ENCODE measurements at places on chromosomes 11 and 22. TPM values are rescaled to one million over a fixed set of nuclear protein-coding genes. Genes with fewer than 3 reads are reported as not detected.

Gene OR52H1
- total RNA-seq: not detected

Gene MB
- not detected for total RNA-seq

Gene KCNQ1
- 10.9 TPM for total RNA-seq

GRCh38 chr11:78831571-78831970, 256.9 kb upstream of the NARS2 start:
- no peaks in the 10 kb centered on the region for H3K36me3 ChIP-seq
- no peak overlapping the region for H3K27ac ChIP-seq
- H3K27me3 ChIP-seq: no peaks in the 10 kb centered on the region
- DNase-seq: no peak
- no peak overlapping the region for H3K4me3 ChIP-seq
- no peaks in the 10 kb centered on the region for H3K4me1 ChIP-seq

DNA sequence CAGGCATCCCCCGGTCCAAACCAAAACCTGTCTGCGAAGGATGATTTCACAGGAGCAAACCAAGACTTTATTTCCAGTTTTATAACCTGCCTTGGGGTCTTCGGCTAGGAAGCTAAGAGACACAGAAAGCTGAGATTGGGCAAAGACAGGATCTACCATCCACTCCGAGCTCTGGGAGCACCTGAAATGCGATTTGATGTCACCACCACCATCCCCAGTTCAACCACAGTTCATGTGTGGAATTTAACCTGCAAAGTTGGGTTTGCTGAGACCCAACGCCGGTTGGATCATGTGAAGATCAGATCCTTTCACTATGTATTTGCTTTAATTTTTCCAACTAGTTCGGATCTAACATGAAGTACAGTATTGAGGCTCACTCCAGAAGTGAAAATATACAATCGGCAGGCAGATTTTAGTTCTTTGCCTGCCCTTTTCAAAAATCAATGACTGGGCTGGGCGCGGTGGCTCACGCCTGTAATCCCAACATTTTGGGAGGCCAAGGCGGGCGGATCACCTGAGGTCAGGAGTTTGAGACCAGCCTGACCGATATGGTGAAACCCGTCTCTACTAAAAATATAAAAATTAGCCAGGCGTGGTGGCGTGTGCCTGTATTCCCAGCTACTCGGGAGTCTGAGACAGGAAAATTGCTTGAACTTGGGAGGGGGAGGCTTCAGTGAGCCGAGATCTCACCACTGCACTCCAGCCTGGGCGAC, 1.4 kb upstream of the C11orf24 start:
- H3K4me1 ChIP-seq: peaks cover 30% of the 10 kb centered on the region
- H3K27ac ChIP-seq: no peak overlapping the region
- no peaks in the 10 kb centered on the region for H3K27me3 ChIP-seq
- H3K36me3 ChIP-seq: no peaks in the 10 kb centered on the region
- H3K4me3 ChIP-seq: peak overlapping the region; percentile 91
- no peak for DNase-seq

GRCh38 chr22:19060356-19061009, 61.7 kb downstream of the DGCR2 start:
- no peaks in the 10 kb centered on the region for H3K27me3 ChIP-seq
- DNase-seq: no peak

GRCh38 chr11:102685754-102686153, 19.8 kb downstream of the MMP27 start:
- peaks cover 15% of the 10 kb centered on the region for H3K27me3 ChIP-seq
- no peak for DNase-seq
- no peaks in the 10 kb centered on the region for H3K36me3 ChIP-seq
- H3K4me3 ChIP-seq: no peak overlapping the region
- no peaks in the 10 kb centered on the region for H3K4me1 ChIP-seq
- H3K27ac ChIP-seq: no peak overlapping the region

- peaks cover 7% of the 10 kb centered on the region for H3K4me1 ChIP-seq
- no peak for DNase-seq
- no peak overlapping the region for H3K4me3 ChIP-seq
- peaks cover 24% of the 10 kb centered on the region for H3K36me3 ChIP-seq
- H3K27me3 ChIP-seq: no peaks in the 10 kb centered on the region
Observed at GRCh38 chr11:46541593-46542371, 52.0 kb downstream of the AMBRA1 start.

DNA sequence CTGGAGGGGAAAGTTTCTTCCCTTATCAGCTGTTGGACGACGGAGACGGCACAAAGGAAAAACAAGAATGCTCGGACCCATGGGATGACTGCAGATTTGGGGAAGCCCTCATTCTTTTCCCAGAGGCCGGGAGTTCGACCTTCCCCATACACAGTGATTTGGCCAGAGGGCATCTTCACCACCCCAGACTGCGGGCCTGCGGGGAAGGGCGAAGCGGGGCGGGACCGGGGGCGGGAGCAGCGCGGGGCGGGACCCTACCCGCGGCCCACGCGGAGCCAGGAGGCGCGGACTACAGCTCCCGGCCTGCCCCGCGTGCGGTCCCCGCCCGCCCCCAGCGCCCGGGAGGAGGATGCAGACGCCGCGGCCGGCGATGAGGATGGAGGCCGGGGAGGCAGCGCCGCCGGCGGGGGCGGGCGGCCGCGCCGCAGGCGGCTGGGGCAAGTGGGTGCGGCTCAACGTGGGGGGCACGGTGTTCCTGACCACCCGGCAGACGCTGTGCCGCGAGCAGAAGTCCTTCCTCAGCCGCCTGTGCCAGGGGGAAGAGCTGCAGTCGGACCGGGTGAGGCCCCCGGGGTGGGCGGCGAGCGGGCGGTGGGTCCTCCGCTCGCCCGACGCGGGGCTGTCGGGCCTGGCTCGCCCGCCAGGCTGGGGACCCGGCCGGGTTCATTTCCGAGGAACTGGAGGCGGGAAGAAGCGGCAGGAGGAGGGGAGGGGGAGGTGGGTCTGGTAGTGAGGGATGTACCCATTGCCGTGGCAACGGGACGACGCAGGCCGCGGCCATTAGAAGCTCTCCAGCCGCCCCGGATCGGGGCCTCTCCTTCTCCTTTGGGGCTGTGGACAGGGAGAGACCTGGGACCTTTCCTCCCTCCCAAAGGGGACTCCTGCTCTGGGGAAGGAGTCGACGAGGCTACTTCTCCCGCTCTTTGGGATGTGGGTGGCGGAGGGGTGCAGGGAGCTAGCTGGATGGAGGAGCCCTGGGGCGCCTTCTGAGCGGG, at the start of gene KCTD17:
Gene KCTD17, plus strand, starts transcription at position 352 of the 995 bp plus-strand sequence. Its CDS starts 19 bp downstream, at position 371.
- peak within 1 kb of the TSS; percentile 79 for H3K4me3 ChIP-seq
- peak within 1 kb of the TSS; percentile 67 for H3K27ac ChIP-seq
- H3K27me3 ChIP-seq: no peaks in the 10 kb centered on the region
- H3K4me1 ChIP-seq: peaks cover 6% of the 10 kb centered on the region

DNA sequence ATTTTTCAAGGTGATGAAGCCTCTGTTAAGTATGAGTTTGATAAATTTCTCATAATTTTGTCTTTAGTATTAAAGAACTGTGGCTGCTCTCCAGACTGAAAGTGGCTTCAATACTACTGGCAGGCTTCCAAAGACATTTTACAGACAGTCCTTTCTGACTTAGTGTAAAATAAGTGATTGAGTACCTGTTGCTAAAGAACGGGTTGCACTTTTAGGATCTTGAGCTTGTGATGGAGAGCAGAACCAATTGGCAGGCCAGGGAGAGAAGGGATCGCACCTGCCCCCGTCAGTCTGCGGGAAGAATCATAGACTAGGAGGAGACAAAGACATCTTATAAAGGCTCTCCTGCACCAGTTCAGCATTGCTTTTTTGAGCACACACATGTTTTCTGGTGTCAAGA, 4.4 kb downstream of the NCAM1 start:
- H3K27me3 ChIP-seq: peaks cover 45% of the 10 kb centered on the region
- no peak for DNase-seq
- H3K4me1 ChIP-seq: peaks cover 12% of the 10 kb centered on the region
- H3K4me3 ChIP-seq: no peak overlapping the region
- peaks cover 1% of the 10 kb centered on the region for H3K36me3 ChIP-seq

GRCh38 chr11:65611758-65612603, 2.0 kb downstream of the MAP3K11 start:
- DNase-seq: no peak
- H3K4me3 ChIP-seq: peak overlapping the region; percentile 96
- peaks cover 45% of the 10 kb centered on the region for H3K4me1 ChIP-seq
- H3K27me3 ChIP-seq: no peaks in the 10 kb centered on the region

GRCh38 chr11:109644152-109644551, 222.2 kb downstream of the C11orf87 start:
- H3K36me3 ChIP-seq: no peaks in the 10 kb centered on the region
- no peak overlapping the region for H3K4me3 ChIP-seq
- H3K27me3 ChIP-seq: peaks cover 2% of the 10 kb centered on the region
- no peaks in the 10 kb centered on the region for H3K4me1 ChIP-seq
- no peak for DNase-seq

- H3K36me3 ChIP-seq: no peaks in the 10 kb centered on the region
- H3K27ac ChIP-seq: no peak overlapping the region
- H3K27me3 ChIP-seq: peaks cover 8% of the 10 kb centered on the region
- peaks cover 17% of the 10 kb centered on the region for H3K4me1 ChIP-seq
- H3K4me3 ChIP-seq: peak overlapping the region; percentile 65
Observed at GRCh38 chr11:119315131-119316015, 1.6 kb downstream of the MCAM start.

- no peaks in the 10 kb centered on the region for H3K36me3 ChIP-seq
- no peaks in the 10 kb centered on the region for H3K4me1 ChIP-seq
- DNase-seq: no peak
- H3K27ac ChIP-seq: no peak overlapping the region
Observed at GRCh38 chr11:24513479-24514218, 16.8 kb downstream of the LUZP2 start.

GRCh38 chr11:27693398-27693797, 6.9 kb downstream of the BDNF start:
- no peak overlapping the region for H3K27ac ChIP-seq
- H3K4me3 ChIP-seq: no peak overlapping the region
- peaks cover 26% of the 10 kb centered on the region for H3K27me3 ChIP-seq
- H3K36me3 ChIP-seq: no peaks in the 10 kb centered on the region

GRCh38 chr22:31436132-31436531, 36.7 kb downstream of the DRG1 start:
- peaks cover 62% of the 10 kb centered on the region for H3K36me3 ChIP-seq
- no peak overlapping the region for H3K27ac ChIP-seq
- H3K4me1 ChIP-seq: no peaks in the 10 kb centered on the region
- no peak for DNase-seq
- no peak overlapping the region for H3K4me3 ChIP-seq

DNA sequence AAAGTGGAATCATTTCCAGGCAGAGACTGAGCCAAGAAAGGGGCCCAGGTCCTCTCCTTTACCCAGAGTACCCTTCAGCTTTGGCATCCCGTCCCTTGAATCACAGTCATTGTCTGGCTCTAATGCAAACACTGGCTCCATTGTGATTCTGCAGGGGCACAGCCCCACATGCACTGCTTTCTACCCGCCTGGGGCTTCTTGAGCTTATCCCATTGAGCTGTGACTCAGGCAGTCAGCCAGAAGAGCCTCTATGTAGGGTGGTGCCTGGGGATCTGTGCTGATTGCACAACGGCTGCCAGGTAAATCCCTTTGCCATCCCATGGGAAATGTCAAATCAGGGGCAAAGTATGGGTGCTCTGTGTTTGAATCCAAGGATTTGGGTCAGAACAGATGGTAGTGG, 88.9 kb downstream of the RASSF10 start:
- no peak overlapping the region for H3K27ac ChIP-seq
- no peaks in the 10 kb centered on the region for H3K36me3 ChIP-seq
- H3K4me1 ChIP-seq: no peaks in the 10 kb centered on the region
- no peak for DNase-seq
- H3K4me3 ChIP-seq: no peak overlapping the region

GRCh38 chr22:24177045-24177444, 4.2 kb upstream of the SUSD2 start:
- H3K36me3 ChIP-seq: peaks cover 8% of the 10 kb centered on the region
- no peak overlapping the region for H3K27ac ChIP-seq
- H3K4me1 ChIP-seq: no peaks in the 10 kb centered on the region
- no peak overlapping the region for H3K4me3 ChIP-seq
- no peak for DNase-seq

- no peak for DNase-seq
- H3K27me3 ChIP-seq: peaks cover 54% of the 10 kb centered on the region
- no peak overlapping the region for H3K27ac ChIP-seq
- peaks cover 2% of the 10 kb centered on the region for H3K36me3 ChIP-seq
Observed at GRCh38 chr11:16610213-16610737, 128.2 kb upstream of the C11orf58 start.

DNA sequence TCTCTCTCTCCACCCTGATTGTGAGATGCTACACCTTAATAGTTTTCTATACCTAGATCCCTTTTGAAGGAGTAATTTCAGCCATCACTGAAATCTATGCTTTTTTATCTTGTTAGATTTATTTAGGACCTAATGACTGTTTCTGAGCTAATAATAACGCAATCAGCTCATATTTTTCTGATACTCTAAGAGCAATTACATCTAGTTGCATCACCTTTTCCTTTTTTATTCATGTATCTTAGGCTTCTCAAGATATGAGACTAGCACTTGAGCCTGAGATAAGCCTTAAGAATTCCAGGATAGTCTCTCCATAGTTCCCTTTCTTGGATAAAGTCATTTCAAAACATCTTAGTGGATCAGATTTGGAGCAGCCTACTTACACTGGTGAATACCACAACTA, 25.1 kb upstream of the CAVIN3 start:
- DNase-seq: no peak
- no peak overlapping the region for H3K4me3 ChIP-seq
- H3K4me1 ChIP-seq: no peaks in the 10 kb centered on the region
- H3K27me3 ChIP-seq: peaks cover 5% of the 10 kb centered on the region
- H3K27ac ChIP-seq: no peak overlapping the region

DNA sequence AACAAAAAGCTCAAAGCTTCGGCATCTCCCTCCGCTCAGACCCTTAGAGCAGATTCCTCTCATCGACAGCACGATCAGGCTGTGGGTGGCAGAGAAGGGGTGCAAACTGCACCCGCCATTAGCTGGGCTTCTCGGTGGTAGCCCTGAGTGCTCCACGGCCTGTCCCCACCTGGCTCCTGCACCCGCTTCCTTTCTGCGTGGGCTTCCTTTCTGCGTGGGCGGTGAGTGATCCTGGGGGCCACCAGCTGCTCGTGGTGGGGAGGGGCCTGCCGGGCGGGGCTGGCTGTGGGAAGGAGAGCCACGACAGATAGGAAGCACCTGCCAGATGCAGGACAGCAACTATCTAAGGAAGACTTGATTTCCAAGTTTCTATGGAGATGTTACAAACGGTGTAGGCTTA, 55.0 kb downstream of the BRD1 start:
- H3K27me3 ChIP-seq: no peaks in the 10 kb centered on the region
- no peak overlapping the region for H3K4me3 ChIP-seq
- peaks cover 7% of the 10 kb centered on the region for H3K4me1 ChIP-seq

DNA sequence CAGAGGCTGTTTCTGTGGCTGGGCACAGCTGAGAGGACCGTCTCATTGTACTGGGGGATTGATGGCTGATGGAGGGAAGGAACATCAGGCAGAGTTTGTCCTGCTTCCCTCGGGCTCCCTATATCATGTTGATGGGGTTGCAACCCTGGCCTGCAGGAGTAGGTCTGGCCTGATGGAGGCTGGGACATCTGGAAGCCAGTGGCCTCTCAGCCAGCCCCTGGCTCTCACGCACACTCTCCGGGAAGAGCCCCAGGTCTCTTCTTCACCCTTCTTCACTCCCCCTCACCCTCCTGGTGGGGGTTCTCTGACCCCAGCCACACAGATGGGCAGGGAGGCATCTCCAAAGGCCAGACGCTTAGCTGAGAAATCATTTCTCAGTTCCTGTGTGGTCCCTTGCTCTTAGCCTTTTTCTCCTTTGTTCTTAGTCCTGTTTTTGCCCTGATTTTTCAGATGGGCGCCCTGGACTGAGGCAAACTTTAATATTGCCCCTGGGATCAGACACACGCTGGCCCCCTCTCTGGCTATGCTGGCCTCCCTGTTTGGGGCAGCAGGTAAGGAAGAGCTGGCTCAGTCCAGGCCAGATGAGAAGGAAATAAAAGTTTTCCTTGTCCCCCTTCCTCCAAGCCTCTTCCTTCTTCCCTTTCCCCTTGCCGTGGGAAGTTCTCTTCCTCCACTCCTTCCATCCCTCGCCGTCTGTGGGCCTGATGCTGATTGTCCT, 13.9 kb upstream of the ANO1 start:
- H3K4me1 ChIP-seq: no peaks in the 10 kb centered on the region
- H3K4me3 ChIP-seq: no peak overlapping the region
- no peak overlapping the region for H3K27ac ChIP-seq
- peaks cover 21% of the 10 kb centered on the region for H3K27me3 ChIP-seq
- no peak for DNase-seq

Measured in activated CD4-positive, alpha-beta T cell treated with anti-CD3 and anti-CD28 coated beads for 36 hours (primary cell).